ENCODE measurements at places on chromosomes 12 and 14.
A peak's percentile ranks its signal among the peaks of the same experiment; 100 is the strongest.

- no peak for DNase-seq
These were observed 77.5 kb downstream of the PEBP1 start for GRCh38 chr12:118213452-118213851.

- no peak for DNase-seq
These were observed 44.5 kb downstream of the FOXN3 start for GRCh38 chr14:89372512-89372883.

DNA sequence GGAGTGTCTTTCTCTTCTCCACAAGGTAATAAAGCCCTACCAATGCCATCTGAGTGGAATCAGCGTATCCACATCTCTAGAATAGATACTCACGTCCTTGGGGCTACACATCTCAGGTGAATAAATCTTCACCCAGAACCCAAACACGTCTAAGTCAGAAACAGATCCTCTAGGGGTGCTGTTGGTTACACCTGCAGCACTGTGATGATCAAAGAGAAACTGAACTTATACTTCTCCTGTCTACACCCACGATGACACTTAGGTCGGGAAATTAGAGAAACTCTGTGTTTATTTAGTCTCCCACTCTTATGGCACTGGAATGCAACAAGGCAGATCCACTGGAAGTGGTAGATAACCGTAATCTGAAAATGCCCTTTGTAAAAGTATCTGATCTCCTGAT is 46.2 kb downstream of the WIF1 start:
- no peak for DNase-seq

- DNase-seq, result no peak
These were observed 46.3 kb upstream of the STON2 start for GRCh38 chr14:81446279-81447007.

- no peak for DNase-seq
These were observed 21.8 kb downstream of the VDR start for GRCh38 chr12:47882781-47883546.

DNA sequence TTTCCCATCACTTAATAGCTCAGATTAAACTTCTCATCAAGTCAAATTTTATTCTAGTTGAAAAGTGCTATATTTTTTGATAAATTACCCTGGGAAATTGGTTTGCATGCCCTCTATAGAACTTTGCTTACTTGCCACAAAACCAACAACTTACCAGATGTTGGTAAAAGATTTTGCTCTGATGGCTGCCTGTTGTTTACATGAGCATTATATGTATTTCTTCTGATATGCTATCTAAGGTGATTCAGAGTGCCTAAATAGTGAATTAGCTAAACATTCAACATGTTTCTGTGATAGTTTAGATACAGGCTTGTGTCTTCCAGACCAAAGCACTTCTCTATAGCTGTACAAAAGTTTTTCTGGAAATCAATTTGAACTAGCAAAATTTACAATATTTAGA is 51.0 kb downstream of the PPM1A start:
- DNase-seq, result no peak

DNA sequence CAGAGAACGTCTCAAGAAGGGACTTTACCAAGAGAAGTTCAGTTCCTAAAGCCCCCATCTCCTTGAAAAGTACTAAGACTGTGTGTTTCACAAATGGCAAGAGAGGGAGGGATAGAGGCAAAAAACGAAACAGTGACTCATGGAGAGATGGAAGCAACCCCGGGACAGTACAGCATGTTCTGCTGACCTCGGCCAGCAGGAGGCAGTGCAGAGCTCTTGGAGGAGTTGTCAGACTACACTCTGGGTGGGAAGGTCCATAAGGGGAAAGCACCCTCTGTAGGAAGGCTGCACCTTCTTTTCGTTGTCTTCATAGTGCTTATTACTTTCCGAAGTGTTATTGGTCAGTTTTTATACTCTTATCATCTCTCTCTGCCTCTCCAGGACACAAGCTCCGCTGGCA is 525.2 kb upstream of the CCDC196 start:
- peak; percentile 37 for DNase-seq

GRCh38 chr12:66239295-66239694 is 50.3 kb downstream of the IRAK3 start:
- no peak for DNase-seq

DNA sequence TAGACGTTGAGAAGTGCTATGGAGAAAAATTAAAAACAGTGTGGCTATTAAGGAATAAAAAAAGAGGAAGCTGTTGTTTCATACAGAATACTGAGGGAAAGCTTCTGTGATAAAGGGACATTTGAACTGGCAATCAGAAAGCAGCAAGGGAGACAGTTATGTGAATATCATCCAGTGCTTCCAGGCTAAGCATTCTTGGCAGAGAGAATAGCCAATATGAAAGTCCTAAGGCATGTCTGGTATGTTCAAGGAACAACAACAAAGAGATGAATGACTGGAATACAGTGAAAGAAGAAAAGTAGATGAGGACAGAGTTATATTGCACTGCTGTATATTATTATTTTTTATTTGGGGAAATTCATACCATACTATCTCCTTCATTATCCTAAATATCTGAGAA is 23.9 kb downstream of the SCAF11 start:
- DNase-seq, result peak; percentile 87

- no peak for DNase-seq
These were observed 42.9 kb upstream of the AP4S1 start for GRCh38 chr14:30982533-30982932.

DNA sequence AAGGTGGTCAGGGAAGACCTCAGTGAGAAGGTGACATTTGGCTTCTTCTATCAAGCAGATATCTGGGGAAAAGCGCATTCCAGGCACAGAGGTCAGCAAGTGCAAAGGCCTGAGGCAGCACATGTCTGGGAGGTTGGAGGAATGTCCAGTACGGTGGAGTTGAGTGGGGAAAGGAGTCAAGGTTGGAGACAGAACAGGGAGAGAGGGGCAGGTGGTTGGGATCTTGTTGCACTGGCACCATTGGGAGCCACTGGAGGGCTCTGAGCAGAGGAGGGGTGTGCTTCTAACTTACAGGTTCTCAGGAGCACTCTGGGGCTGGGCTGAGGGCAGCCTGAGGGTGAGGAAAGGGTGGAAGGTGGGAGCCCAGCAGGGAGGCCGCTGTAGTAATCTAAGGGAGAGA is 52.1 kb downstream of the EID3 start:
- no peak for DNase-seq

DNA sequence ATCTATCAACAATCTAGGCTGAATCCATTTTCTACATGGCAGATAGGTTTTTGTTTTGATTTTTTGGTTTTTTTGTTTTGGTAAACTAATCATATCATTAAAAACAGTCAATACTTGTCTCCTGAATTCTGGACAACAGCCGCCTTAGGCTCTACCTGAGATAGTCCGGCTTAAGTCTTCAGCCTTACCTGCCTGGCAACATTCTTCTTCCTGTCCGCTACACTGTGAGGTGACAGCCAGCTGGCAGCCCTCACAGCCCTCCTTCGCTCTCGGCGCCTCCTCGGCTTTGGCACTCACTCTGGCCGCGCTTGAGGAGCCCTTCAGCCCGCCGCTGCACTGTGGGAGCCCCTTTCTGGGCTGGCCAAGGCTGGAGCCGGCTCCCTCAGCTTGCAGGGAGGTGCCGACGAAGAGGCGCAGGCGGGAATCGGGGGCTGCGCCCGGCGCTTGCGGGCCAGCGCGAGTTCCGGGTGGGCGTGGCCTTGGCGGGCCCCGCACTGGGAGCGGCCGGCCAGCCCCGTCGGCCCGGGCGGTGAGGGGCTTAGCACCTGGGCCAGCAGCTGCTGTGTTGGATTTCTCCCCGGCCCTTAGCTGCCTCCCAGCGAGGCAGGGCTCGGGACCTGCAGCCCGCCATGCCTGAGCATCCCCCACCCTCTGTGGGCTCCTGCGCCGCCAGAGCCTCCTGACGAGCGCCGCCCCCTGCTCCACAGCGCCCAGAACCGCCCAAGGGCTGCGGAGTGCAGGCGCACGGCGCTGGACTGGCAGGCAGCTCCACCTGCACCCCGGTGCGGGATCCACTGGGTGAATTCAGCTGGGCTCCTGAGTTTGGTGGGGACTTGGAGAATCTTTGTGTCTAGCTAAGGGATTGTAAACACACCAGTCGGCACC is 49.0 kb downstream of the MDGA2 start:
- no peak for DNase-seq

GRCh38 chr12:72035625-72036024 is 97.0 kb downstream of the TPH2 start:
- DNase-seq, result no peak

DNA sequence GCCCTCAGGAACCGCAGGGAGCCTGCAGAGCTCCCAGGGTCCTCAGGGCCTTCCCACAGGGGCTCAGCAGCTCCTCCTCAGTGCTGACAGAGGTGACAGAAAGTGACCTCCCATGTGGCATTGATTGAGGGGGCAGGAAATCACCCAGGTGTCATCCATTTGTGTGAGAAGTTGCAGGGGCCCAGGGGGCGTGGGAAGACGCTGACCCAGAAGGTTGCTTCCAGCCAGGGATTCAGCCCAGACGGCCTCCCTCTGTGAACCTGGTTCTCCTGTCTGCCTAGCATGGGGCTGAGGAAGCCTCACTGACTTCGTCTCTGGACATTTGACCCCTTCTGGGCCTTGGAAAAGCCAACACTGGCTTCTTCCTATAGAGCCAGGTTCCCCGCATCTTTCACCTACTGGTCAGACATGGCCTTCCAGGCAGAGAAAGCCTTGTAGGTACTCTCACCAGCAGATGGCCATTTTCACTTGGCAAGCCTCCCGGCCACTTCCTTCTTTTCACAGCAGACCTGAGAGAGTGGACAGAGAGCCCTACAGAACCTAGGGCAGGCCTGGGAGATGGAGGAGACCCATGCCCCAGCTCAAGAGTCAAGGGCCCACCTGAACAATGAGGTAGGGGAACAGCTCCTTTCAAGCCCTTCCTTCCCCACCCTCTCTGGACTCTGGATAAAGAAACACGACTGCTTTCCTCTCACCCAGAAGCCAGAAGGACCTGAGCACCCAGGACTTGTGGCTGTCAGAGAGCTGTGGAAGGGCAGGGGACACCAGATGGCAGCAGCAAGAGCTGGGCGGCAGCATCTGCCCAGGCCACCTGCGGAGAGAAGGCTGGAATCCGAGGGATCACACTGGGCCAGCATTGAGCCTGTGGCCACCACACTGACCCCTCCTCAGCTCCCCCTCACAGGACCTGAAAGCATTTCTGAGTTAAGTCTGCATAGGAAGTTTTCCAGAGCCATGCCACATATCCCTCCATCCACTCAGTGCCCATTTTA is 377.8 kb downstream of the DPF3 start:
- peak; percentile 35 for DNase-seq

DNA sequence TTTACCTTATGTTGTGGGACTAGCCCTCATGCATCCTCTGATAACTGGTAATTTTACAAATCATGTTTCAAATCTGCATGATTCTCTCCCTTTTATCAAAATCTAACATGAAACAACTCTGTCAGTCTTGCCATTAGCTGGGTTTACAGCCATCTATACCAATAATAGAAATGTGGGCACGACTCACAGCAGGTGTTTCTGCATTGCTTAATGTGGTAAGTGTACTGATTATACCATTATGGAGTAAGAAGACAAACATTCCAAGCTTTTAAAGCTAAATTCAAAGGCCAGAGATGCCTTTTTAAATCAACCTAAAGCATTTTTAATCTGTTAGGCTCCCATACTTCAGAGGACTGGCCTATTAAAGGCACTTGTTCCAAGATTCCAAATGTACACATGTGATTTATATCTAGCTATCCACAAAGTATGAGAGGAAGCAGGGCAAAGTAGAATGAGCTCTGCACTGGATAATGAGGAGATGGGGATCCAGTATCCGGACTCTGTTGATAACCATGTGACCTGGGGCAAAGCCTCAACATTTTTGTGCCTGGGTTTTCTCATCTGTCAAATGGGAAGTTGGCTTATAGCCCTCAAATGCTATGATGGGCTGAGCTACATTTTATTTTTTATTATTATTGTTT is 52.3 kb upstream of the FUT8 start:
- DNase-seq, result no peak

DNA sequence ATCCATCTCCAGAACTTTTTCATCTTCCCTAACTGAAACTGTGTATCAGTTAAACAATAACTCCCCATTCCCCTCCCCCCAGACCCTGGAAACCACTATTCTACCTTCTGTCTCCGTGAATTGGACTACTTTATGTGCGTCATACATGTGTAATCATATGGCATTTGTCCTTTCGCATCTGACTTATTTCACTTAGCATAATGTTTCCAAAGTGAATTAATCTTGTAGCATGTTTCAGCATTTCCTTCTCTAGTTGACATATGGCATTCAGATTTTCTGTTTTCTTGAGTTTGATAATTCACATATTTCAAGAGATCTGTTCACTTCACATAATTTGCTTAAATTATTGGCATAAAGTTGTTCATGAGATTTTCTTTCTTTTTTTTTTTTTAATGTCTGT is 9.8 kb downstream of the CYP46A1 start:
- DNase-seq, result no peak

DNA sequence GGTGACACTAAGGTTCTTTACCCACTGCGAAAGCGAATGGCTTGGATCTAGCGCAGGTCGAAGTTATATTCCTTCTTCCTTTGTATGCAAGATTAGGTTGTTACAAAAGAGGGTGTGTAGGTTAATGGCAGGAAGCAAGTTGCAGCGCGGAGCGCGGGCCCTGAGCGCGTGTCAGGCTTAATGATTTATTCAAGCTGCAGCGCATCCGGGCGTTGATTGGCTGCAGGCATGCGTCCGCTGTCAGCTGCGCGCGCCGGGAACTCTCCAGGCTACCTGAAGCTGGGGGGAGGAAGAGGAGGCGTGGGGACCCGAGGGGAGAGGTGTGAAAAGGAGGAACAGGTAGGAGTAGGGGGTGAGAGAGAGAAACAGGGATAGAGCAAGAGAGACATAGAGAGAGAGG is 7.4 kb downstream of the ASCL1 start:
- DNase-seq, result no peak

- no peak for DNase-seq
These were observed 27.2 kb upstream of the GPR132 start for GRCh38 chr14:105092171-105093037.

DNA sequence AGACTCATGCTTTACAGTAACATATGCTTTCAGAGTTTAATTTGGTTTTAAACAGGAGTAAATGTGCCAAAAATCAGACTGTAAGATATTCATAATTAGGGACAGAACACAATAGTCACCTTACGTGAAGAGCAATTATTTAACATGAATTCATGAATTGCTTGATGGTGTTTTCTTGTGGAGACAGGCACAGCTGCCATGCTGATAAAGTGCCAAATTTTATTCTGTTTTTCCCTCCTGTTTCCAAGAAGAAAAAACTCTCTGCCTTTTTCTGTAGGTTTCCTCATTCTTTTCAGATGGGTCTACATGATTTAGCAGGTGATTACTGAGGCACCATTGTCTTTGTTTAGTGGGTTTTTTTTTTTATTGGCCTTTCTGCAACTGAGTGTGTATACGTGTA is 80.1 kb downstream of the C12orf42 start:
- DNase-seq, result no peak

GRCh38 chr12:114018669-114019068 is 52.5 kb upstream of the RBM19 start:
- peak; percentile 35 for DNase-seq

DNA sequence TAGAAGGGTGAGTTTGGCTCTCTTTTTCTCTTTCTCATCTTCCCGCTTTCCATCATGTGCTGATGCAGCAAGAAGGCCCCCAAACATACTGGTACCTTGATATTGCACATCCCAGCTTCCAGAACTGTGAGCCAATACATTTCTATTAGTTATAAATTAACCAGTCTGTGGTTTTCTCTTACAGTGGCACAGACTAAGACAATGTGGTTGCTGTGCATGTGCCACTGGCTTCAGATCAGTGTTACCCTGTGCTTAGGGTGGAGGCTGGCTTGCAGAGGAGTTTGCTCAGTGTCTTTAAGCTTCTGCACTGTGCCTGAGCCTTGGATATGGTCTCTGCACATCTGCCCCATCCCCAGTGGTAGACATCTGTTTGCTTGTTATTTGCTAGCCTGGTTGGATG is 5.5 kb downstream of the IFI27L2 start:
- DNase-seq, result no peak

GRCh38 chr14:37438444-37438843 is 156.6 kb downstream of the FOXA1 start:
- no peak for DNase-seq

Measured in iris pigment epithelial cell (primary cell).